ENCODE measurements at places on chromosomes 6 and 20. TPM values are rescaled to one million over a fixed set of nuclear protein-coding genes. Genes with fewer than 3 reads are reported as not detected.

TREML2 gene
- total RNA-seq: not detected

HCRTR2 gene
- not detected for total RNA-seq

PERP gene
- 88.3 TPM for total RNA-seq

VNN1 gene
- total RNA-seq: 2.2 TPM

SLC35D3 gene
- total RNA-seq: not detected

SLC17A1 gene
- not detected for total RNA-seq

BPIFA1 gene
- total RNA-seq: not detected

BMP6 gene
- total RNA-seq: 1.4 TPM

ANKEF1 gene
- 0.87 TPM for total RNA-seq

YTHDF1 gene
- total RNA-seq: 20.2 TPM

MAP7 gene
- total RNA-seq: 4.5 TPM

PAX1 gene
- not detected for total RNA-seq

C6orf52 gene
- total RNA-seq: 2.5 TPM

TMEM244 gene
- total RNA-seq: not detected

MYB gene
- total RNA-seq: 0.93 TPM

HNF4A gene
- total RNA-seq: not detected

RAB23 gene
- 107 TPM for total RNA-seq

ATP6V1G2 gene
- total RNA-seq: 5.7 TPM

LPIN3 gene
- total RNA-seq: 11.8 TPM

ANGPT4 gene
- total RNA-seq: 0.15 TPM

BAK1 gene
- total RNA-seq: 13.5 TPM

OPRL1 gene
- total RNA-seq: 0.50 TPM

UBD gene
- total RNA-seq: 0.40 TPM

HDGFL1 gene
- not detected for total RNA-seq

ZMYND8 gene
- 32.2 TPM for total RNA-seq

KIAA1755 gene
- total RNA-seq: 5.1 TPM

KIFC1 gene
- total RNA-seq: 0.67 TPM

LST1 gene
- 7.7 TPM for total RNA-seq

PBOV1 gene
- not detected for total RNA-seq

ISM1 gene
- 8.1 TPM for total RNA-seq

CEP43 gene
- total RNA-seq: 11.2 TPM

SAPCD1 gene
- total RNA-seq: 0.93 TPM

RAB44 gene
- total RNA-seq: 0.67 TPM

TBX18 gene
- total RNA-seq: 19.3 TPM

TMEM200A gene
- 1.1 TPM for total RNA-seq

LTB gene
- not detected for total RNA-seq

MBOAT1 gene
- total RNA-seq: 3.9 TPM

NKAPL gene
- 4.1 TPM for total RNA-seq

All from gastroesophageal sphincter (tissue), 4 donors.